Activated CD4-positive, alpha-beta T cell treated with anti-CD3 and anti-CD28 coated beads for 36 hours (primary cell): ENCODE measurements at places on chromosomes 5 and 9.

DNA sequence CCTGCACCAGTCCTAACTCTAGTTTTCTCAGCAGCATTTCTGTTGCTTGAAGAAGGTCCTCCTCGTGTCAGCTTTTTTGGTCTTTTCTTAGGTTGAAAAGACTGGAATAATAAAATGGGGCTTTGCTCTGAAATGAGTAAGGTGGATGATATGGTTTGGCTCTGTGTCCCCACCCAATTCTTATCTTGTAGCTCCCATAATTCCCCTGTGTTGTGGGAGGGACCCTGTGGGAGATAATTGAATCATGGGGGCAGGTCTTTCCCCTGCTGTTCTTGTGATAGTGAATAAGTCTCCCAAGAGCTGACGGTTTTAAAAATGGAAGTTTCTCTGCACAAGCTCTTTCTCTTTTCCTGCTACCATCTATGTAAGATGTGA is 53.6 kb downstream of the LIX1 start:
- H3K27me3 ChIP-seq, result no peaks in the 10 kb centered on the region
- H3K4me3 ChIP-seq, result no peak overlapping the region
- DNase-seq, result no peak
- H3K4me1 ChIP-seq, result no peaks in the 10 kb centered on the region
- H3K27ac ChIP-seq, result no peak overlapping the region

GRCh38 chr5:74375271-74375670 is 265.3 kb downstream of the ENC1 start:
- H3K27me3 ChIP-seq, result peaks cover 9% of the 10 kb centered on the region
- no peaks in the 10 kb centered on the region for H3K4me1 ChIP-seq
- H3K27ac ChIP-seq, result no peak overlapping the region
- DNase-seq, result no peak
- no peak overlapping the region for H3K4me3 ChIP-seq

GRCh38 chr9:121478816-121479676 is 20.6 kb downstream of the GGTA1 start:
- no peak overlapping the region for H3K4me3 ChIP-seq
- H3K36me3 ChIP-seq, result no peaks in the 10 kb centered on the region
- no peaks in the 10 kb centered on the region for H3K4me1 ChIP-seq
- DNase-seq, result no peak
- H3K27ac ChIP-seq, result no peak overlapping the region

GRCh38 chr5:65103756-65104440 is 335.2 kb downstream of the CWC27 start:
- peaks cover 9% of the 10 kb centered on the region for H3K27me3 ChIP-seq
- no peak for DNase-seq
- peaks cover 30% of the 10 kb centered on the region for H3K4me1 ChIP-seq
- peak overlapping the region; percentile 46 for H3K4me3 ChIP-seq
- no peaks in the 10 kb centered on the region for H3K36me3 ChIP-seq
- H3K27ac ChIP-seq, result peak overlapping the region; percentile 24

DNA sequence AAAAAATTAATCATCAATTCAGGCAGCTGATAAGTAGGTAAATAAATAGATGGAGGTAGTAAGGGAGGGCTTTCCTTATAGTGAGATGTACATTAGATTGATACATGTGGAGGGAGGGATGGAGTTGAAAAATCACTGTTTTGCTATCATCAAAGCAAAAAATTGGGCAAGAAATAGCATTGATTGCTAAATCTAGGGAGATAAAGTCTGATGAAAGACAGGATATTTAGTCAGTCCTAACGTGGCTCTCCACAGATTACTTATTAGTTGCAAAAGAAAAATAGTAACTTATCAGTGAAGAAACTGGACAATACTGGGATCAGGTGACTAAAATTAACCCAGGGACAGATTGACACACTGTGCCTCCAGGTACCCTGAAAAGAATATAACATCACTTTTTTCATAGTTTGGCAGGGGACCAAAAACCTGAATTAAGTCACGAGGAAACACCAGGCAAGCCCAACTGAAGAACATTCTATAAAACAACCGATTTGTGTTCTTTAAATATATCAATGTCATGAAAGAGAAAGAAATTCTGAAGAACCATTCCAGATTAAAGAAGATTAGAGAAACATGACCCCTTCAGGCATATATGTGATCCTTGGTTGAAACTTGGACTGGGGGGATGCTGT is 27.1 kb upstream of the GOLPH3 start:
- H3K4me1 ChIP-seq, result peaks cover 26% of the 10 kb centered on the region
- H3K4me3 ChIP-seq, result no peak overlapping the region
- no peak overlapping the region for H3K27ac ChIP-seq
- DNase-seq, result no peak
- H3K27me3 ChIP-seq, result peaks cover 5% of the 10 kb centered on the region

DNA sequence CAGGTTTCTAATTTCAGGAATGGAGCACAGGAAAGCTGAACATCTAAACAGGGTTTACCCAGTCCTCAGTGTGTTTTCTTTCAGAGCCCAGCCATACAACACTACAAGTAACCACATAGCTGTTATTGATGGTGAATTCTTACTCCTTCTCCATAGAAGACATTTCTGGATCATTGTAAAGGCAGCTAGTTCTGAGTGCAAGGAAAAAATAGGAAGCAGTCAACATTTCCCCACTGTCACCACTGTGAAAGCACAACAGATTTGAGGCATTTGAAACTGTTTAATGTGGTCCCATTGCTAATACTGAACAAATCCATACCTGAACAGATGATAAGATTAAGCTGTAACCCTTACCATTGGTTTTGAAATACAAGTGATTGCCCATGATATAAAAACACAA is 145.0 kb upstream of the PCA3 start:
- peaks cover 19% of the 10 kb centered on the region for H3K27me3 ChIP-seq
- H3K4me3 ChIP-seq, result no peak overlapping the region
- DNase-seq, result no peak

GRCh38 chr5:30149526-30149925 is 1044.0 kb upstream of the CDH6 start:
- no peak overlapping the region for H3K27ac ChIP-seq
- no peaks in the 10 kb centered on the region for H3K4me1 ChIP-seq
- no peaks in the 10 kb centered on the region for H3K27me3 ChIP-seq
- no peaks in the 10 kb centered on the region for H3K36me3 ChIP-seq
- H3K4me3 ChIP-seq, result no peak overlapping the region

DNA sequence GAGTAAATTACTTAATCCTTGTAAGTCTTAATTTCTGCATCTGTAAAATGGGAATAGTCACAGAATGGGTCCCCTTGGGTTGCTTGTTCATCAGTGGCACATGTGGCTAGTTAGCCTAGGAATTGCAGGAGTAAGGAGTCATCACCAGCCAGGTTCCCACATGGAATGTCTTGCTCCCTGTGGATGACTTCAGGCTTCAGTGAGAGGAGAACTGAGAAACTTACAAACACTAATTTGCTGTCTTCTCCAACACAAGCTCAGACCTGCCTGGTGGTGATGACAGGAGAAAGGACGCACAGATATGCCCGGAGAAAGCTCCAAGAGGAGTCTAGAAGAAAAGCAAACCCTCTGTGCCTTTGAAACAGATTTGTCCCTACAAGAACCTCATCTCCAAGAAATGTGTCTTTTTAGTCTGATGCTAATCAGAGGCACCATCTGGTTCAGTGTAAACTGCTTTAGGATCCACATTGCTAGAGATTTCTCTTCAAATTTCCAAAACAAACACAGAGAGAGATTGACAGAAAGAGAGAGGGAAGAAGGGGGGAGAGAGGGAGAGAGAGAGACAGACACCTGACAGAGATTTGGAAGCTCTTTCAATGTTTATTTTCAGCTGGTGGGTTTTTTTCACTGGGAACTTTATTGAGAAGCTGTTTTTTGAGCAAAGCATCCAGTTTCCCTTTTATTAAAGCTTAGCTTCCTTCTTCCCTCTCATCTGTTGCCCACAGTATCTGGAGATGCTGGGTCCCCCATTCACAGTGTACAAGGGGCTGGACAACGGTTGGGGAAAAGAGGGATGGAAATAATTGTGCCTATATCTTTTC is 128.3 kb downstream of the DOCK2 start:
- DNase-seq, result no peak
- no peak overlapping the region for H3K27ac ChIP-seq
- H3K36me3 ChIP-seq, result peaks cover 65% of the 10 kb centered on the region
- H3K4me1 ChIP-seq, result peaks cover 8% of the 10 kb centered on the region

GRCh38 chr5:78527054-78527859 is 121.3 kb downstream of the LHFPL2 start:
- H3K4me1 ChIP-seq, result no peaks in the 10 kb centered on the region
- H3K27me3 ChIP-seq, result peaks cover 8% of the 10 kb centered on the region
- H3K27ac ChIP-seq, result no peak overlapping the region

DNA sequence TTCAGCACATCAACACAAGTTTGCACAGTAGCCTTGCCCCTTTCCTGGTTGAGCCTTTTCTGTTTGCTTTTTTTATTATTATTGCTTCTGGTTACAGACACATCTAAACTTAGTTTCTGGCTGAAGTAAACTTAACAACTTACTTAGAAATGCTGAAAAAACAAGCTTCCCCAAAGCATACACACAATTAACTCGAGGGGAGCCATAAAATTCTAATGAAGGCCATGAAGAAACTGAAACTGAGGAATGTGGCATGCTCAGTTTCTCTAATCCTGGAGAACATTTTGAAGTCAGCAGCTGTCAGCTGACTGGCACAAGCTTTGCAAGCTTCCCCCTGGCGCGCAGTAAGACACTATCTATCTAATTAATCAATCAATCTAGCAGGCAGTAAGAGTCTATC is 3.7 kb downstream of the MYO10 start:
- DNase-seq, result no peak
- no peak overlapping the region for H3K27ac ChIP-seq
- no peak overlapping the region for H3K4me3 ChIP-seq
- peaks cover 22% of the 10 kb centered on the region for H3K4me1 ChIP-seq
- H3K27me3 ChIP-seq, result peaks cover 64% of the 10 kb centered on the region
- H3K36me3 ChIP-seq, result no peaks in the 10 kb centered on the region

GRCh38 chr5:159385536-159385935 is 55.2 kb upstream of the IL12B start:
- no peaks in the 10 kb centered on the region for H3K4me1 ChIP-seq
- no peak overlapping the region for H3K4me3 ChIP-seq
- no peak overlapping the region for H3K27ac ChIP-seq
- DNase-seq, result no peak

DNA sequence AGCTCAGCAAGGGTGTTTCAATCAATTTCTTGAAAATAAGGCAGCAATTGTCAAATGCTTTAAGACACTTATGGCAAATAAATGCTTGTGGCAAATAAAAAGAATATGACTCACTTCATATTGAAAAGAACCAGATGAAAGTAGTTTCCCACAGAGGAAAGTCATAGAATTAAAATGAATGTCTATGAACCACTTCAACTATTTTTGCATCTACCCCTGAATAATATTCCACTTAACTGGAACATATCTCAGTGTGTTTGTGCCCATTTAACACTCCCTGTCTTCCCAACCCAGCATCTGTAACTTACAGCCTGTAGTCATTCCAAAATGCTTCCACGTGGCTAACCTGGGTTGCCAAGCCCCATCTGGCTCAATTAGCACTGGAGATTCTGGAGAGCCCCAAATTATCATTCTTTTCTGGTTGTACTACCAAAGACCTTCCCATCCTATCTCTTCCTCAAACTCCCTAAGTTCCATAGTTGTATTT is 84.7 kb downstream of the FEM1C start:
- H3K27ac ChIP-seq, result no peak overlapping the region
- peaks cover 30% of the 10 kb centered on the region for H3K27me3 ChIP-seq
- no peak for DNase-seq
- no peaks in the 10 kb centered on the region for H3K36me3 ChIP-seq
- no peaks in the 10 kb centered on the region for H3K4me1 ChIP-seq

- H3K4me3 ChIP-seq, result no peak overlapping the region
- H3K4me1 ChIP-seq, result no peaks in the 10 kb centered on the region
- peaks cover 5% of the 10 kb centered on the region for H3K27me3 ChIP-seq
- H3K27ac ChIP-seq, result no peak overlapping the region
- no peaks in the 10 kb centered on the region for H3K36me3 ChIP-seq
Observed at GRCh38 chr5:74543162-74543995, 97.1 kb downstream of the ENC1 start.

DNA sequence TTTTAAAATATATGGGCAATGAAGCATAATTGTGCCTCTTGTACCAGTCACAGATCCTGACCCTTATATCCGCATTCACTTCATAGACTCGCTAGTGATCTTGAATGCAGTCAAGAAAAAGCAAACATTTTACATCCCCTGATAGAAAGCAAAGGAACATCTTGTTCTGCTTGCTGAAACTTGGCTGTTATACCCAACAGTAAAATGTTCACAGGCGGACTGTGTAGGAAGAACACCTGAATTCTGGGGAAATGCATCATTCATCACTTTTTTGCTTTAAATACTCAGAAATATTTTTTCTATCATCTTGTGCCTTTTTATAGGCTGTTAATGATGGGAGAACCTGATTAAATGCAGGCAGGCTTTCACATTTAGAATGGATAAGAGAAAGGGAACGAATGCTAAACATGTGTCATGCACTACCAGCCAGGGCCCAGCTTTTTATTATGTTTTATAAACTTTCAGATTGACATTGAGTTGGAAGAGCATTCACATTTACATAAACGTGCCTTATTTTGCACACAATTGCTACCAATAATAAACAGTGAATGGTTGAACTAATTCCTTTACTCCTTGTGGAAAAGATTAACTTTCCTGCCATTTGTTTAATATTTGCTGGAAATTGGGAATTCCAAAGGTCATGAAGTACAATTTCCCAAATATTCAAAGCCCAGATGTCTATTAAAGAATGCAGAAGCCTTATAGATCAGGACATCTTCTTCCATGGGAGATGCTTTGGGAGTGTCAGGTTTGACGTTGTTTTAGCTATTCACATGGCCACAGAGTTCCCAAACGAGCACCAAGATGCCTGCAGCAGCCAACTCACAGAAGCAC is 756.2 kb downstream of the TLE1 start:
- no peak for DNase-seq
- H3K36me3 ChIP-seq, result no peaks in the 10 kb centered on the region
- no peaks in the 10 kb centered on the region for H3K27me3 ChIP-seq
- H3K27ac ChIP-seq, result no peak overlapping the region
- no peak overlapping the region for H3K4me3 ChIP-seq
- no peaks in the 10 kb centered on the region for H3K4me1 ChIP-seq

GRCh38 chr5:91049112-91049511 is 334.0 kb downstream of the ARRDC3 start:
- DNase-seq, result no peak
- no peaks in the 10 kb centered on the region for H3K36me3 ChIP-seq
- H3K4me3 ChIP-seq, result no peak overlapping the region
- peaks cover 19% of the 10 kb centered on the region for H3K27me3 ChIP-seq
- no peak overlapping the region for H3K27ac ChIP-seq

GRCh38 chr9:37988041-37988440 is 81.0 kb downstream of the SHB start:
- no peak overlapping the region for H3K4me3 ChIP-seq
- no peak for DNase-seq
- peaks cover 3% of the 10 kb centered on the region for H3K27me3 ChIP-seq
- H3K36me3 ChIP-seq, result no peaks in the 10 kb centered on the region
- H3K4me1 ChIP-seq, result peaks cover 3% of the 10 kb centered on the region
- H3K27ac ChIP-seq, result no peak overlapping the region

DNA sequence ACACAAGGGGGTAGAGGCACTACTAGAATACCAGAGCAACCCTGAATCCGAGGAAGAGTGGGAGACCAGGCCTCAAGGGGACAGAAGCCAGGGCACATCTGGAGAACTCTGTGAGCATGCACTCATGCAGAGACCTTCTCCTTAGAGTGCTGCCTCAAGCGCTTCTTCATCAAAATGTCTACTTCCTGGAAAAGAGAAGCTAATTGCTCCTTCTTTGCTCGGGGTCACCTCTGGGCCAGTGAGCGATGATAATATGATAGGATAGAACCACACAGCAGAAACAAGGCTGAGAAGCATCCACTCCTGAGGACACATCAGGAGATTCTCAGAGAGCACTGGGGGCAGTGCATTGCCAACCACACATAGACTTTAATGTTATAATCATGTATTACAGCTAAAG is 23.7 kb upstream of the LMNB1 start:
- H3K4me1 ChIP-seq, result peaks cover 17% of the 10 kb centered on the region
- H3K27me3 ChIP-seq, result no peaks in the 10 kb centered on the region
- H3K4me3 ChIP-seq, result no peak overlapping the region
- H3K36me3 ChIP-seq, result no peaks in the 10 kb centered on the region
- no peak overlapping the region for H3K27ac ChIP-seq
